NCI-H1694 (cell line): ENCODE measurements at places on chromosomes 7 and 10.

DNA sequence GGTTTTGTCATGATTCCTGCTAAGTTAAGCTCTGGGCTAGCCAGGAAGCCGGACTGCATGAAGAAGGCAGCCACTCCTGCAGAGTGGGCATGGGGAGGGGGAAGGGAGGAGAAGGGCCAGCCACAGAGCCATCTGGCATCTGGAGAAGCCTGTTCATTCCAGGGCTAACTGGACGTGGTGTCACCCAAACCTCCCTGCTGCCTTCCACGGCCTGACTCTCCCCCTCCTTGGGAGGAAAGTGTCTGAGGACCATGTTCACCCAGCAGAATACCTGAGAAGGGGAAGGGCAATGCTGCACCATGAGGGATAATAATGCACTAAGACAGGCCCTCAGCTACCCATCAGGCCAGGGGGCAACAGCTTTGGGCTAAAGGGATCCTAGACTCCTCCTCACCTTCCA lies 15.4 kb downstream of the AQP1 start:
- no peak for DNase-seq

DNA sequence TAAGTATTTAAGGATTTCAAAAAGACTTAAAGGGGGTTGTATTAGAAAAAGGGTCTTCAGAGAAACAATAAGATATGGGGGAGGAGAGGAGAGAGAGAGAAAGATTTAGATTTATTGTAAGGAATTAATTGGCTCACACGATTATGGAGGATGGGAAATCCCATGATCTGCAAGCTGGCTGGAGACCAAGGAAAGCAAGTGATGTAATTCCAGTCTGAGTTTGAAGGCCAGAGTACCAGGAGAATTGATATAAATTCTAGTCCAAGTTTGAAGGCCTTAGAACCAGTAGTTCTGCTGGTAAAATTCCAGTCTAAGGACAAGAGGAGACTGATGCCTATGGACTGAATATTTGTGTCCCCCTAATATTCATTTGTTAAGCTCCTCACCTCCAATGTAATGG lies 20.6 kb upstream of the SLC13A1 start:
- DNase-seq = no peak

DNA sequence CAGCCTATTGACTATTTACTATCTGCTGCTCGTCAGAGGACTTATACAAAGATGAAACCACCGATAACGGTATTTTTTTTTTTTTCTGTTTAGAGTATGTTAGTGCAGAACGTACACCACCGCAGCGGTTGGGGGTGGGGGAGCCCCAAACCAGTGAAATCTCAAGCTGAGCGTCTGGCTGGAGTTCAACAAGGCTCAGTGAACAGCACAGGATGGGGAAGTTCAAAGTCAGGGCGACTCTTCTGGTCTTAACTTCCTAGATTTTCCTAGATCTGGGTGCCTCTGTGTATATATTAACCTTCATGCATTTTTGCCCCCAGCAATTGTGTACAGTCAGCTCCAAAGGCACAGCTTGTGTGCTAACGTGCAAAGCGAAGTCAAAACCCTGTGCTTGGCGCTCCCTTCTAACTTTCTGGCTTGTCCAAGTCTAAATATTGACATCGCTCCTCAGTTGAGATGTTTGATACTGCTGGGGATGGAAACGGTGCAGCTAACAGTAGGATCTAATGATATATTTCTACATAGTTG lies 1.1 kb downstream of the RHOBTB1 start:
- DNase-seq = no peak

DNA sequence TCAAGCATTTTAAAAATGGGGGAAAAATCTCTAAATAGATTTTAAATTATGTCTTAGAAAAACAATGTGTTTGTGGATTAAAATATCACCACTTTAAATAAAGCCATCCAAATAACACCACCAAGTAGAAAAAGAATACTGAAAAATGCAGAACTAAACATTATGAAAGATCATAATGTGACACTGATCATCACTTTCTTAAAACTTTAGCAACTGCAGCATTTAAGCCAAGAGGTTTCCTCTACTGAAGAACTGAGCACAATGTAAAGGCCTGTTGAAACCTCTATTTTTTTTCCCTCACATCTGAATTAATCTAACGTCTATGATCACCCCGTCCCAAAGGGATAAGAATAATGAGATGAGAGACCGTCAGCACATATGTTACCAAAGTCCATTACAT lies 18.6 kb downstream of the MINDY3 start:
- no peak for DNase-seq

DNA sequence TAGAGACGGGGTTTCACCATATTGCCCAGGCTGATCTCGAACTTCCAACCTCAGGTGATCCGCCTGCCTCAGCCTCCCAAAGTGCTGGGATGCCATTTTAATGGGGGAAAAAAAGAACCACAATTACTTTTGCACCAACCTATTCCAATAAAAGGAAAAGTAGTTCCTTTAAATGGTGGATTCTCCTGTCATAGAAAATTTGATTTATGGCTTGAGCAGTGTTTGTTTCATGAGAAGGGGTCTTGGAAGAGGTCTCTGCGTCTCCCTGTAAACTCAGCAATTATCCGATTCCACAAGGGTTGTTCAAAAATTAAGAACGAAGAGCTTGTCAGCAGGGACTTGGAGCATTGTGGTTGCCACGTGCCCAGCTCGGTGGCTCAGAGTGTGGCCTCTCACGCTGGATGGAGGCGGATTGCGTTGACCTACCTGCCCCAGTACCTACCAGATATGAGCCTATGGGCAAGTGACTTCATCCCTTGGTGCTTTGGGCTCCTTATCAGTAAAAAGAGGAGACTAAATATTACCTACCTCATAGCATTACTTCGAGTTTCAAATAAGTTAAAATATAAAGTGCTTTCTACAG lies 2.8 kb upstream of the TRIP6 start:
- DNase-seq = no peak

GRCh38 chr7:103292122-103292521 lies 5.1 kb upstream of the PMPCB start:
- no peak for DNase-seq

- no peak for DNase-seq
Measured at GRCh38 chr7:142112086-142112485, 568 bp downstream of the MGAM2 start.

DNA sequence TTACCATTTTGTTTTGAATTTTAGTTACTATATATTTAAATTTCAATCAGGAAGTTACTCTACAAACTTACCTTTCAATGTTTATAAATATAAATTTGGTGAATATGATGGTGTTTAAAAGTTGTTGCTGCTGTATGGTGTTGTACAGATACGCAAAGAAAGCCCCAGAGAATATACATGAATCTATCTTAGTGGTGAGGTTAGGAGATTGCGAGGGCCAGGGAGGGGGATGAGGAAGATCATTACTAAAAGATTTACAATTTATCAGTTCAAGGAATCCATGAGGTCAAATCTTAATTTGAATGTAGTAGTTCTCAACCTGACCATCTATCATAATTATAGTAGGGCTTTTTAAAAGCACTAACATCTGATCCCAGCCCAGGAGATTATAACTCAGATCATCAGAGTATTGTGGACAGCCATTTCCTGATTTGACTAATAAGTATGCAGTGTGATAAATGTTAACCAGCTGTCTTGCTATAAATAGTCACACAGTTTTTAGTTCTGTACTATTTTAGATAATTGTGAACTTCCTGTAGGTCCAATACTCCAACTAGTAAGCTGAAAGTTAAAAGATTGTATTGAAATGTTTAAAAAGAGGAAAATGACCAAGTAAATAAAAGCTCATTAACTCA lies 23.6 kb downstream of the FAM3C start:
- no peak for DNase-seq

GRCh38 chr10:94018107-94018506 lies 24.4 kb downstream of the PLCE1 start:
- DNase-seq = no peak
